ENCODE measurements at places on chromosomes 12 and 14.

DNA sequence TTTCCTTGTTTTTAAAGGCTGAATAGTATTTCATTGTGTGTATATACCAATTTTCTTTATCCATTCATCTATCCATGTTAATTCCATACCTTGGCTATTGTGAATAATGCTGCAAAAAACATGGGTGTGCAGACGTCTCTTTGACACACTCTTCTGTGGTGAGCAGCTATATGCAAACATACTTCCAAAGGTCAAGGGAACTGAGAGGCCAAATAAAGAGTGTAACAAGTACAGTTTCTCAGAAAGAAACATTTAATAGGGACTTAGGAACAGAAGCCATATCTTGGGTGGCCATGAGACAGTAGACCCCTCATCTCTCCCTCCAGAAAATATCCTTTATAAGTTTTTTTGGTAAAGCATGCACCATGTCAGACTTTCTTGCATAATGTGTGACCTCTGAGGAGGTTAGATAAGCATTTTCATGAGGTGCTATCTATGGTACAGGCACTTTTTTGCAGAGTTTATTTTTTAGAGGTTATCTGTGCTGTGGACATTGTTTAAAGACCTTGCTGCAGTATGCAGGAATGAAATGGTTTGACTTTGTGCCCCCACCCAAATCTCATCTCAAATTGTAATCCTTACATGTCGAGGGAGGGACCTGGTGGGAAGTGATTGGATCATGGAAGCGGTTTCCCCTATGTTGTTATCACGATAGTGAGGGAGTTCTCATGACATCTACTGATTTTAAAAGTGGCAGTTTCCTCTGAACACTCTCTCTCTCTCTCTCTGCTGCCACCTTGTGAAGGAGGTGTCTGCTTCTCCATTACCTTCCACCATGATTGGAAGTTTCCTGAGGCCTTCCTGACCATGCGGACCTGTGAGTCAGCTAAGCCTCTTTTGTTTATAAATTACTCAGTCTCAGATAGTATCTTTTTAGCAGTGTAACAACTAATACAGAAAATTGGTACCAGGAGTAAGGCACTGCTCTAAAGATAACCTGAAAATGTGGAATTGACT lies 1202.3 kb downstream of the GALC start:
- DNase-seq = no peak

DNA sequence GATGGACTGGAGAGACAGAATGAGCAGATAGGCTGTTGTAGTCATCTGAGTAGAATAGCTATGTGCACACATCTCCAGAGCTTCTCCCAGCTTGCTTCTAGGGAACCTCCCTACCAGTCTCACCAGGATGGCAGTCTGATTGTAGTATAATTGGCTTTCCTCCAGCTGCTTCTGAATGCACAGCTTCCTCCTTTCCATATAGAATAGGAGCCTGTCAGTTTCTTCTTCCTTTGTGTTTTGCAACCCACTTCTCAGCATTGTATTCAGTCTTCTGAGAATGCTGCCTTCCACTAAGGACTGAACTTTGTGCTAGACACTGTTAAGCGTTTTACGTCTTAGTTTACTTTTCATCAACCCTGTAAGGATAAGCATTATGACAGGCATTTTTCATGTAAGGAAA lies 2.2 kb upstream of the CSAD start:
- DNase-seq = no peak

GRCh38 chr12:12319451-12320183 lies 30.4 kb downstream of the MANSC1 start:
- no peak for DNase-seq

DNA sequence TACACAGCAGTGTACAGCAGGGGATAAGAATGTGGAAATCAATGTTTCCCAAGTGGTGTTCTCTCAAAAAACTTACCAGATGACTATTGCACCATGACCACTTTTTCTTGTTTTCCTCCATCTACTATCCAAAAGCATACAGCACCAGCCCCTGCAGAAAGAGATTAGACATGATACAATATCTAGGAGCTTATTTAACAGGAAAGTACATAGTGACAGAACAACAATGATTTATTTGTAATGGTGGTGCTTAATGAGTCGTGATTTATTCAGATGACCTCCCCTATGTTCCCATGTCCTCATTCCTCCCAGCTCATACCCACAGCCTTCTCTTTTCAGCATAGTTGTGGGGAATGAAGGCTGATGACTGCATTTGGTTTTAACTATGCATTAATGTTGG lies 413.6 kb downstream of the BTG1 start:
- no peak for DNase-seq

DNA sequence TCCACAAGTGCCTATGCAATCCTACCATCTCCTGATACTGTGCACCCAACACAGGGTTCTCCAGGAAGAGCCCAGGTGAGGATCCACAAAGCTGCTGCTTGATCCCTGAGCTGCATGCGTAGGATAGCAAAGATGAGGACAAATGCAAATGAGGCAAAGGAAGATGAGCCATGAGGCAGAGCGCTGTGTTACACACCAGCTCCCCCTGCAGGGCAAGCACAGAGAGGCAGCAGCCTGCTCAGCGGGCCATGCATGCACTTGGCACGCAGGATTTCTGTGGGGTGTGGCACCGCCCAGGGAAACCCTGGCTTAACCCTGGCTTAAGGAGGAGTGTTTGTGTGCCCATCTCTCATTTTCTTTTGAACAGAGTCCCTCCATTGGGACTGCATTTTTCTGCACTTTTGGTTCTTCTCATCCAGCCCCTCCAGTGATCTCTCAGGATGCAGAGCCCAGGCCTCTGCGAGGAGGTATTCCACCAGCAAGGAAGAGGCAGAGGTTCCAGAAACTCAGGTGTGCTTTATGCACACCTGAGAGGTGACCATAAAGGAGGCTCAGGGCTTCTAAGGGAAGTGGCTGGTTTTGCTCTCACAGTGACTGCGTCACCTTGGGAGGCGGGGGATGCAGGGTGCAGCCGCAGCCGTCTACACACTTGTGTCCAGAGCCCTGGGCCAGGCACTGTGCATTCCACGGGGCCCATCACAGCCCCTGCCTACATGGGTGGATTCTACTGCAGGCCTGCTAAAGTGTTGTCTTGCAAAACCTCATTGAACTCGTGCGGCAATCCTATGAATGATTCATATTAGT lies 973.3 kb upstream of the TMEM132C start:
- peak; percentile 5 for DNase-seq

DNA sequence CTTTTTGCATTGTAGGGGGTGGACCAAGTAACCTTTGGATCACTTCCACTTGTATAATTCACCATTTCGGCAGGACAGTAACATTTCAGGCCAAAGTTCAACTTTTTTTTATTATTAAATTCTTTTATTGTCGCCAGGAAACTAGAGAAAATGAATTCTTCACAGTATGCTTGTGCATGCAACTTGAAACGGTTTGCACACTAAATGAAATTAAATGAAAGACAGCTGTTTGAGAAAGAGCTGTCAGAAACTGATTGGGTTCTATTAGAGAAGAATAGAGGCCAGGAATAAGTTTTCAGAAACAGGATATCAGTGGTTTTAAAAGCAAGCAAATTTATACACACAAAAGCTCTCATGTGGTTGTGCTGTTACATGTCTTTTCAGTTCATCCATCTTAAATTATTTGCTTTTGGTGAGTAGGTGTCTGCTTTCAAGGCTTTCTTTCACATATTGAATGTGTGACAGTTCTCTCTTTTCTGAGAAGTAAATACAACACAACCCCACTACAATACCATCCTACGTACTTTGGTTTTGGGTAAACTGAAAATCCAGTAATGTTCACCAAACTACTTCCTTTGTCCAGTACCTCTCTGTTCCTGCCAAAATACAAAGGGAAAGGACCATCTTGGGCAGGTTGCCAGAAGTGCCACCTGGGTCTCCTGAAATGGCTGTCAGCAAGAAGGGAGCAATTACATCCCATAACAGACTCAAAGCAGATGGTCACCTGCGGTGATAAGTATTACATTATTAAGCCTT lies 291.7 kb downstream of the RAD51B start:
- no peak for DNase-seq

DNA sequence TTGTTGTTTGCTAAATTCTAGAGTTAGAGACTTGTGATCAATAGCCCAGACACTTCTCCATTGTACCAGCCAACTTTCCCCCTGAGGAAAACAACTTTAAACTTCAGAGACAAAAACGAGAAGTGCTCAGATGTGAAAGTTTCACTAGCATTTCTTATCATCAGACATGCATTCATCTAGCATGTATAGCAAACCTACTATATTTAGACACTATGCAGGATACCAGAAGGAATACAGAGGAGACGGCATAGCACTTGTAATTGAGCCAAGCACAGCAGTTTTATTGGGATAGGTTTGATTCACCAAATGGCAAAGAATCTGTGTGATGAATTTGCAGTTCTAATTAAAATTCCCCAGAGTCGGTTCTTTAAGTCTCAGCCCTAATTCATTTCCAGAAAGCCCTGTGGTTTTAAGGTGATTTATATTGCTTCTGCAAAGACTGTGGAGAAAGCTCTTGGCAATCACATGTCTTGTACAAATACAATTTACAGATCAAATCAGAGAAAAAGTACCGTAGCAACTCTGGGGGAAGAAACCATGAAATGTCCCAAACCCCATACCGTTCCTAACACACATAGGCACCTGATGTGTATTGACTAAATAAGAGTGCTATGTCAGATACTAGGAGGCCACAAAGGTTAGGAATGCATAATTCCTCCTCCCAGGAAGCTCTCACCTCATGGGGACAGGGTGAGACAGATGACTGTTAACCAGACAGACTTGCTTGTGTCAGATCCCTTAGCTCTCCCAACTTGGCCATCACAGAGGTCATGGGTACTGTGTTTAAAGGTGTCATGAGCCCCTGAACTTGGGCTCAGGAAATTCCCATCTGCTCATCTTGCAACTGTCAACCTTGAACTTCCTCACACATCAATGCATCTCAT lies 69.6 kb upstream of the KRAS start:
- no peak for DNase-seq
